Fibroblast of skin of right quadriceps (primary cell): ENCODE measurements at places on chromosomes 4 and X.

DNA sequence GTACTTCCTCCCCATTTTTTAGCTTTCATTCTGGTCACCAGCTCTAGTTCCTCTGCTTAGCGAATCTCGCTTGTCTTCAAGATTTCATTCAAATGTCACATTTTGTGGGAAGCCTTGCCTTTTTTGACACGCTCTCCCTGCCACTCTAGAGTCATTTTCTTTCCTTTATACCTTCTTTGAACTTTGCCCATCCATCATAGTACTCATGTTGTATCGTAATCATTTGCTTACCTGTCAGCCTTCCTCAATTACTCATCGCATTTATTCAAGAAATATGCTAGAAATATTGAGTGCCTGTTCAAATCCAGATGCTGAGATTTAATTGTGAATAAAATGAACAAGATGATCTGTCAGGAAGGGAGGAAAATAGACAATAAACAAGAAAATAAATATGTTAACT, 21.8 kb downstream of the TSPAN7 start:
- no peak for DNase-seq

DNA sequence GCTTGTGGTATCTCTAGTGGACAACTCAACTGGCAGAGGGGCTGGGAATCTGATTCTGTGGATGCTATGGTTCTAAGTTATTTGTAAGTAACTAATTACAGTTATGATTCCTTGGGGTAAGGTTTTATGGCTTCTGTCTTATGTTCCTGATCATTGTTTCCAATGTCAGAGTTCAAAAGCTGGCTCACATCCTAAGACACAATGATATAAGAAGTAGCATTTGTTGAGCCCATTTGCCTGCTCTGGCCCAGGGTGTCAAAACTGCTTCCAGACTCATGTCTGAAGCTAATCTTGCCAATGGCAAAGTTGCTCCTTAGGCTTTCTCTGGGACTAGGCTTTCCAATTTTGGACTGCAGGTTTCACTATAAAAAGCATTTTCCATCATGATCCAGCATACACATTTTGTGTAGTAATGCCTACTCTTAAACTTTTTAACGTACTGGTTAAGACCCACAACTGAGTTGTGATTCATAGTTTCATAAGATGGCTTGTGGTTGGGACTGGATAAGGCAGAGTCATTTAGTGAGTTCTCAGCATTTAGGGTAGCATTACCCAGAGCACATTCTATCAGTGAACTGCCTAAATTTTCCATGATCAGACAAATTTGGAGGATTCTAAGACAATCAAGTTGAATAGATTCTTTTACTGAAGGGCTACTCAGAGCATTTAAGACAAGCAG, 50.0 kb downstream of the CCNI start:
- no peak for DNase-seq

GRCh38 chrX:48468693-48469691, 1.1 kb downstream of the SLC38A5 start:
- DNase-seq = peak; percentile 10

DNA sequence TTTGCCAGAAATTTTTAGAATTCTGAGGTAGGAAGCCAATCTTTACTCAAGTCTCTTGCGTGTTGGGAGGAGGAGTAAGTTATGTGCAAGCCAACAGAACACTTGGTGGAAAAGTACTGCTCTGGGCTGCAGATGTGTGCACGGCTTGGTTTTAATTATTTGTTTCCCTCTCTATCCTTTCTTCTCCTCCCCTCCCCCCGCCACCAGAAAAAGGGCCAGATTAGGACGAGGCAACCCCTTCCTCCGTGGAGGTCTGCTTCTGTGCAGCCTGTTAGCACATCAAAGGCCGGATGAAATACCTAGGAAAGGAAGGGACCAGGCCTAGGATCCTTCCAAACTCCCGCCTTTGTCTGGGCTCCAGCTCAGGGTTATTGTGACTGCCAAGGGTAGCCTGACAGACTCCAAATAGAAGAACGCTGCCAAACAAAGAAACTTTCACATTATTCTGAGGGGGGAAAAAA, 1.0 kb upstream of the PGRMC1 start:
- peak; percentile 67 for DNase-seq

DNA sequence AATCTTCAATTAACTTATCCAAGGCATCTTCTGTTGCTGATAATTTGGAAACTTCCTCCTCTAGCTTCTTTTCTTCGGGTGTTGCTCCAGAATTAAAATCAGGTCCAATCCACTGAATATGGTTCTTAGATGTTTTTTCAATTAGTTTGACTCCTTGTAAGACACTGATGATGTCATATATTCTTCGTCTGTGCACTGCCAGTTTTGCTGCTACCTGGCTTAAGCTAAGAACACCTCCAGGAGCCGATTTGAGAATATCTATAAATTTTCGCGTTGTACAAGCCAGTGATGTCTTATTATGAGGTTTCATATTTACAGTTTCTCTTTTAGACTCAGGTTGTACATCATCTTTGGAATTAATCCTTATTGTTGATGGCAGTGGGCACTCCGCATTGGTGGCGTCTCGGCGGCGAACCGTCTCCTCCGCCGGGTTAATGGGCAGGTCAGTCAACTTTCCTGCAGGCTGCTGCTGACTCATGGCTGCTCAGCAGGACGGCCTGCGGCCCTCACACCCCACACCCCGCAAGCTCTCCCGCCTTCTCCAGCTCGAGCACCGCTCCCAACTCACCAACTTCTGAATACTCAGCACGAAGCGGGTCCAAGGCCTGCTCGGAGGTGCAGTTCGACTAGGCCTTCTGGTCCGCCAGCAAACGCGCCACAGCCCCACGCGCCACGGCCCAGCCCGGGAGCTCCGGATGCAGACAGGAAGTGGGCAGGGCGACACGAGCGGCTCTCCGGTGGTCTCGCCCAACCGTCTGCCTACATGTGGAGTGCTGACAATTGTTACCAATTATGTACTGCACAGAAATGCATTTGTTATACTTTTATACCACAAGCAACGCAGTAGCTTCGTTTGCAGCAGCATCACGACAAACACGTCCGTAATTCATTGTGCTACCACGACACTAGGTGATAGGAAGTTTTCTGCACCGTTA, 49.2 kb upstream of the FHL1 start:
- no peak for DNase-seq

GRCh38 chr4:126465341-126465740, 1150.6 kb downstream of the FAT4 start:
- no peak for DNase-seq

- DNase-seq = peak; percentile 27
Measured at GRCh38 chr4:156575430-156576073, 396.0 kb downstream of the PDGFC start.

- DNase-seq = no peak
Measured at GRCh38 chrX:7076245-7076661, 71.3 kb upstream of the STS start.

GRCh38 chr4:98094118-98094517, 49.2 kb downstream of the STPG2 start:
- DNase-seq = no peak

GRCh38 chrX:134599184-134599914, 58.9 kb downstream of the PLAC1 start:
- DNase-seq = peak; percentile 94

DNA sequence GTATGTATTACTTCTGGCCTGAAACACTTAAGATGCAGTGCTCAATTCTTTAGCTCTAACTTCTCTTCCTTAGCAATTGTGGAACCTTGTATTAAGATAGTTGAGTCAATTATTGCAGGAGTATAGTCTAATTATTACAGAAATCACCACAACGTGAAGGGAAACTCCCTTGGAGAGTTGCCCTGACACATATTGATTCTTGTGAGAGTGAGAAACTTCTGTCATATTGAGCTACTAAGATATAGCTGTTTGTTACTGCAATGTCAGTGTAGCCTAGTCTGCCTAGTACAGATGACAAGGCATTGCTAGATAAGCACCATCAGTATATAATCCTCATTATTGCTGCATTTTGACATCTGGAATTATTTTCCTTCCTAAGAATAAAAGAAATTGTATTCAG, 82.7 kb upstream of the TEX13C start:
- no peak for DNase-seq

GRCh38 chr4:94746746-94747145, 11.0 kb upstream of the BMPR1B start:
- DNase-seq = no peak

- DNase-seq = no peak
Measured at GRCh38 chr4:94804650-94805049, 46.9 kb downstream of the BMPR1B start.

DNA sequence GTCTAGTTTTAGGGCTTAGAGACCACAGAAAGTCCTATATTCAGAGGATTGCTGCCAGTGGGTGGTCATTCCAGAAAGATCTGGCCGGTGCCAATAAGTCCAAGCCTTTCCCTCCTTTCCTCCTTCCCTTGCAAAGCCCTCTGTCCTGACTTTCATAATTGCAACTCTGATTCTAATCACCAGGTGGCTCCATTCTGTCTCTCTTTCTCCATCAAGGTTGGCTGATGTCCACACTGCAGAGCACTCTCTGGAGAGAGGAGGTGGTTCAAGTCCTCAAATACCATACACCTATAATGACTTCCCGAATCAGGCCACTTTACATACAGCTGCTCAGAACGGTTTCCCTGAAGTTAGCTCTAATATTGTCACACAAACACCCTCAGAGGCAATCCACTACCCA, 22.4 kb upstream of the ARMCX4 start:
- peak; percentile 14 for DNase-seq

DNA sequence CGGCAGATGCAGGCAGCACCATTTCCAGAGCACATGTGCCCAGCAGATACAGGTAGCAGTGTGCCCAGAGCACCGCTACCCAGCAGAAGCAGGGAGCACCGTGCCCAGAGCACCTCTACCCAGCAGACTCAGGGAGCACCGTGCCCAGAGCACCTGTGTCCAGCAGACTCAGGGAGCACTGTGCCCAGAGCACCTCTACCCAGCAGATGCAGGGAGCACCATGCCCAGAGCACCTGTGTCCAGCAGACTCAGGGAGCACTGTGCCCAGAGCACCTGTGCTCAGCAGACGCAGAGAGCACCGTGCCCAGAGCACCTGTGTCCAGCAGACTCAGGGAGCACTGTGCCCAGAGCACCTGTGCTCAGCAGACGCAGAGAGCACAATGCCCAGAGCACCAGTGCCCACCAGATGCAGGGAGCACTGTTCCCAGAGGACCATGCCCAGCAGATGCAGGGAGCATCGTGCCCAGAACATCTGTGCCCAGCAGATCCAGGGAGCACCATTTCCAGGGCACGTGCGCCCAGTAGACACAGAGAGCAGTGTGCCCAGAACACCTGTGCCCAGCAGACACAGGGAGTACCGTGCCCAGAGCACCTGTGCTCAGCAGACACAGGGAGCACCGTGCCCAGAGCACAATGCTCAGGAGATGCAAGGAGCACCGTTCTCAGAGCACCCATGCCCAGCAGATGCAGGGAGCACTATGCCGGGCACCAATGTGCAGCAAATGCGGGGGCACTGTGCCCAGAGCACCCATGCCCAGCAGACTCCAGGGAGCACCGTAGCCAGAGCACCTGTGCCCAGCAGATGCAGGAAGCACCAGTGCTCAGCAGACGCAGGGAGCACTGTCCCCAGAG, 236.4 kb downstream of the DHRSX start:
- DNase-seq = no peak

GRCh38 chr4:113181289-113182007, 132.0 kb downstream of the ANK2 start:
- no peak for DNase-seq

DNA sequence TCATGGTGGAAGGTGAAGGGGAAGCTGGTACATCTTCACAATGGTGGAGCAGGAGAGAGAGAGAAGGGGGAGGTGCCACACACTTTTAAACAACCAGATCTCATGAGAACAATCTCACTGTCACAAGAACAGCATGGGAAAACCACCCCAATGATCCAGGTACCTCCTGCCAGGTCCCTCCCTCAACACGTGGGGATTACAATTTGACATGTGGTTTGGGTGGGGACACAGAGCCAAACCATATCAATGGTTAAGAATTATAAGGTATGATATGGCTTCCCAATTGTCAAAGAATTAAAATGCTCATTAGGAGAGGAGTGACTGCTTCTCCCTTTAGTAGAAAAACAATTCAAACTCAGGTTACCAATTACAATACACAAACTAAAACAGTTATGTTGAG, 143.3 kb downstream of the PDLIM5 start:
- no peak for DNase-seq

- DNase-seq = peak; percentile 80
Measured at GRCh38 chr4:3402491-3403347, 39.0 kb upstream of the HGFAC start.

DNA sequence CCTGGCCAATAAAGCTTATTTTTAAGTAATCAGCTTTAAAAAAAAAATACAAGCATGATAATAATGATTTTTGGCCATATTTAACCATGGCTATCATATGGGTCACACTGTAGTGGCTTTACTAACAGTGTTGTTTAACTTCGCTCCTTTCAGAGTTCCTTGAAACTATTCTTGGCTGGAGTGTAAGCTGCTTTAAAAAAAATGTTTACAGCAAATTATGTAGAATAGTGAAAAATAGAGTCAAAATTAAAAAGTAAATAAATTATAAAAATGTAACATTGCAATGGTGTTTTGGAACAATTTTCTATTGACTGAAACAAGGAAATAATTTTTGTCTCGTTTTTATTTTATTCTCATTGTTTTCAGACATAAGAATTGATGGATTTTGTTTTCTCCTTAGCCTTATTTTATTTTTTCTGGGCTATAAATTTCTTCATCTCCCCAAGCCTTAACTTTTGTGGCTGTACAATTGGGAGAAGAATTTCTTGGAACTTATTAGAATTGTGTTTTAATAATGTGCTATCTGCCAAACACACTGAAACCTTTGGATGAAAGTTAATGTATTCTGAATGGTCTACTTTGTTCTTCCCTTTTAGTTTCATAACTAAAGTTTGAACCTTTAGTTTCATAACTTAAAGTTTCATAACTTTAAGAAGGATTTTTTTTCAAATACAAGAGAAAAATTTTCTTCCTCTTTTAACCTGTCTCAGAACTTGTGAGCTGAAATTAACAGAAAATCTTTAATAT, 182.0 kb downstream of the ARHGAP24 start:
- no peak for DNase-seq

DNA sequence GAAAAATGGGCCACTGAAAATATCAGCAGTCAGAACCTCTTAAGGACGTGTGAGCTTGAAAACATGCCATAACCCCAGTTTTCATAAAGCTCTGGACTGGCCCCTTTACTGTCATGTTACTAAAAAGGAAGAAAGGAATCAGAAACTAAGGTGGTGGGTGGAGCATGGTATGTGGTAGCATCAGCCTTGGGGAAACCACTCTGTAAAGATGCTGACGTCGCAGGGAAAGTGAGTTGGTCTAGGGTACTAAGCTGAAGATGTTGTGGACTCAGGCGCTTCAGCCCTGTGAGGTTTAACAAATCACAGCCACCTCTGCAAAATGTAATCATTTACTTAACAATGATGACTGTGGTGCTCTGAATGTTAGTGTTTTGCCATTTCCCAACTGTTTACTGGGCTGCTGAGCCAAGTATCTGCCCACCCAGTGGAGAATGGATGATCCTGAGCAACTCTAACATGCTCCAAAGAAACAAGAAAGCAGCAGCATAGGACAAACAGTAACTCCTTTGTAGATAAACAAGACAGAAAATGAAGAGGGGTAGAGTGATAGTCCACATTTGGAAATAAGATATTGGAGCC, 33.4 kb downstream of the C4orf54 start:
- DNase-seq = no peak

- DNase-seq = no peak
Measured at GRCh38 chr4:10151182-10151581, 34.6 kb upstream of the WDR1 start.
